ENCODE measurements at places on chromosomes 11 and 22. TPM values are rescaled to one million over a fixed set of nuclear protein-coding genes. Genes with fewer than 3 reads are reported as not detected.

Gene CASP1
- 2.1 TPM for total RNA-seq

Gene UPK3A
- not detected for total RNA-seq

Gene WNT7B
- 52.1 TPM for total RNA-seq

Gene RAB3IL1
- 8.9 TPM for total RNA-seq

Gene DMC1
- 3.2 TPM for total RNA-seq

Gene NRIP3
- total RNA-seq = 22.8 TPM

Gene NLRP6
- total RNA-seq = 0.59 TPM

- DNase-seq = no peak
These were observed 40.2 kb downstream of the TBX1 start for GRCh38 chr22:19800761-19801244.

- DNase-seq = no peak
These were observed 80.1 kb upstream of the ALX4 start for GRCh38 chr11:44389963-44390605.

DNA sequence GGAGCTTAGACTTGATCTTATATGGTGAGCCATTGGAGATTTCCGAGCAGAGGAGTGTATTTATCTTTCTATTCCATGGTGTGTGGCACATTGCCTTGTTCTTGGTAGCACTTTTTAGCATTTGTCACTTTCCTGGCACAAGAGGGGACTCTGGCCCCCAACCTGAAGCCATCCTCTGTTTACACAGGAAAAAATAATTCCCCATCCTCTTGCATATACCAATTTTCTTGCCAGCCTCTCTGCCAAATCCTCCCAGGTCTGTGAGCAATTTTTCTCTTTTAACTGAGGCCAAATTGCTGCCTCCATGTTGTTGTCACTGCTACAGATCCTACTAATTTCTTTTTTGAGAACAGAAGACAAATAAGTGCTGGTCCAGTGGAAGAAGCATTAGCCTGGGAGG, 20.3 kb upstream of the FAM181B start:
- DNase-seq = no peak

DNA sequence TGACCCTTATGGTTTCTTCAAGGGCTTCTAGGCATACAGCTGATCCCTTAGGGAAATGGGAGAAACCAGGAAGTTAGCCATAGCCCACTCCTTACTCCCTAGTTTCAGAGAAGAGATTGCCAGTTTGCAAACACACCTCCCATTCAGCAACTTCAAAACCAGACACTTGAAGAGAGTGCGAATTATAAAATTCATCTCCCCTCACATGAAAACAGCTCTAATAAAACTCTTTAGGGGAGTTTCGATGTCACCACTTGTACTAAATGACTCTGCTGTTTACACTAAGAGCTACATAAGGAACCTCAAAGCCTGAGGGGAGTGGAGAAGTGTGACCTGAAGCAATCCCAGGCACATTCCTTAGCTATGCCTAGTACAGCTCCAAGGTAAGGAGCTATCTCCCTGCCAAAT, 8.3 kb downstream of the LGR4 start:
- no peak for DNase-seq

DNA sequence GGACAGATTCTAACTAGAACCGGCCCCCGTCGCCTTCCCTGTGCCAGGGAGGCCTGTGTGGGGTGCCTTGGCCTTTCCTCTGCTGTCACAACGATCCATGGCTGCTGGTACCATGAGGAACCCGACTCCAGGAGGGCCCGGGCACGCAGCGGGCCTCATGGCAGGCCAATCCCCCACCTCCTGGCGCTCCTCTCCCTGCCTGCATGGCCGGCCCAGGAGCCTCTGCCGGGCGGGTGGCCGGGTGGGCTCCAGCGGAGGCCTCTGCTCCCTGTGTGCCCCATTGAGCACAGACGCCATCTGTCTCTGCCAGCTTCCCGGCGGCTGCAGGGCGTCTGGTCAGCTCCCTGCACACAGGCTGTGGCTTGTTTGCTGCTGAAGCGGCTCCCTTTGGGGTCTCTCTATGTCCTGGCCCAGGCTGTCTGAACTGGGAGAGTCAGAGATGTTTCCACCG, 86.5 kb downstream of the MYEOV start:
- DNase-seq = no peak

DNA sequence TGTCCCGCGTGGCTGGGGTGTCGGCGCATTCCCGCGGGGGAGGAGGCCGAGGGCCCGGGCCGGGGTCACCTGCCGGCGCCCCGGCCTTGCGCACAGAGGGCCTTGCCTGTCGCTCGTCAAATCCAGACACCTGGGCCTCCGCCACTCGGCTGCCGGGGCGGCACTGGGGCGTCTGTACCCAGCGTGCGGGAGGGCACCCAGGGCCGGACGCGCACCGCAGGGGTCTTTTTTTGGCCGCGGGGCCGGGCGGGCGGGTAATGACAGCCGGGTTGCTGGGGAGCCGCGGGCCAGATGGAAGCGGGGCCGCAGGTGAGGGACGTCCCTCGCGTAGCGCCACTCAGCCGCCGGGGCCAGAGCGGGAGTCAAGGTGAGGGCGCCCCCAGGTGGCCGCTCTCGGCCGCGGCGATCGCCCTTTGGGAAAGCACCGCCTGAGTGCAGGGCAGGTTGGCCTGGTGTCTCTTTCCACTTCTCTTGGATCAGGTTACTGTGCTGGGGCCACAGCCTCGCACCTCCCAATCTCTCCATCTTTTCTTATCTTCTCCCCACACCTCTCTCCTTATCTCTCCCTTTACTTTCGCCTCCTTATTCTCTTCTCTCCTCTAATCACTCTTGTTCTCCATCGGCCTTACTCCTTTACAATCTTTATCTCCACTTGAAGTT, 3.5 kb downstream of the PHLDB1 start:
- DNase-seq = no peak

GRCh38 chr22:22716136-22716665, 71.8 kb downstream of the GGTLC2 start:
- DNase-seq = no peak

- DNase-seq = no peak
These were observed 5.1 kb downstream of the MPZL3 start for GRCh38 chr11:118247041-118247440.

- no peak for DNase-seq
These were observed 5.8 kb downstream of the SGSM3 start for GRCh38 chr22:40376149-40376548.

DNA sequence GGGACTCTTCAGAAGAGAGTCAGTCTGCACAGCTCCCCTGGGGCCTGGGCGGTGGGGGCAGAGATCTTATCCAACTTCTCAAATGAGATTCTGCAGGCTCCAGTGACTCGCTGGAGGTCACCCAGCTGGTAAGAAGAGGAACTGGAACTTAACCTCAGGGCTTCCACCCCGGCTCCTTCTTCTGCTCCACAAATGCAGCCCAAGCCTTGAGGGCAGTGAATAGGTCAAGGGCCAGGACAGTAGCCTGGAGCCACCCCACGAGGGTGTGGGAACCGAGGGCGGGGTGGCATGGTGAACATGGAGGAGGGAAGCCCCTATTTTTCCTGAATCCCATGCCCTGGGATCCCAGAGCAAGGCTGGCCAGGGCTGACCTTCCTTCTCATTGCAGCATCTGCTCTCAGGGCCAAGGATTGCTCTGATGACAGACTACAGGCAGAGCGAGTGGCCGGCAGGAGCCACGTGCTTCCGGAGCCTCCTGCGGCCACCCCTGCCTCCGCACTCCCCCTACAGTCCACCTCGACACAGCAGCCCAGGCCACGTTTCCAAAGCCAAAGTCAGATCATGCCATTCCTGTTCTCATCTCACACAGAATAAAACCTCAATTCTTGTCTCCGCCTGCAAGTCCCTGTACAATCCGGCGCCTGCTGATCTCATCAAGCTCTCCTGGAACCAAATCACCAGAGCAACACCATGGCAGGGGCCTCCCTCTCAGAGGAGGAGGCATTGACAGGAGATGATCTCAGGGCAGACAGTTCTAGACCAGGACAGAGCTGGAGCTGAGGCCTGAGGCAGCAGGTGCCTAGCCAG, 21.1 kb upstream of the UPK3A start:
- DNase-seq = peak; percentile 46

- DNase-seq = no peak
These were observed 2.2 kb upstream of the RANBP1 start for GRCh38 chr22:20113551-20114310.

- no peak for DNase-seq
These were observed 100.0 kb downstream of the RPS6KA4 start for GRCh38 chr11:64458997-64459396.

DNA sequence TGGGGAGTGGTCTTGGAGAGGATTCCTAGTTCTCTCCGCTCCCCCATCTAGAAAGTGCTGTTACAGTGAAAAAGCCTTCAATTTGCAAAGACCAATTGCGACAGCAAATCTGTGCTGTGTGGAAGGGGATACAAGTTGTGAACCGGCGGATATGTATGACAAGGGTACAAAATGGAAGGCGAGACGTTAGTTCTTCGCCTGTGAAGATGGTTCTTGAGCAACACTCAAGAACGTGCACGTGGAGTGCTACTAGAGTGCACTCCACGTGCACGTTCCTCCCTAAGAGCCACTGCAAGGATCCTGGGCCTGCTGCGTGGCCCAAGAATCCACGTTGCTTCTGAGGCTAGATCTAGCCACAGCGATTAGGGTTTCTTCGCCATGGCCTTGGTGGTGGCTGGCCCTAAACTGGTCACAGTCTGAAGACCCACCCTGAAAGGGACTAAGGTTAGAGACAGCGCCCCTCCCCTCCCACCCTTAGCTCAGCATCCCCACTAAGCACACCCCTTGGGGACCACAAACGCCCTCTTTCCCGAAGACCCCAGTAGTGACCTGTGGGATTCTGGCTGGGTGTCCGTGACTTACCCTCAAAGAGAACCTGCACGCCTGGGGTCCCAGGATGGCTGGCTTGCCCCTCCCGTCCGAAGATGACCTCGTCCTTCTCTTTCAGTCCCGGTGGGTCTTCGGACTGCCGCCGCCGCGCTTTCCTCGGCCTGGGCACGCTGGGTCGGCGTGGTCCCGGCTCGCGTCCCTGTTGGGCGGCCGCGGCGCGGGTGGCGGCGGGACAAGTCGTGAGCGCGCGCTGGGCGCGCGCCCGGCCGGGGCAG, 519 bp upstream of the PDE3B start:
- DNase-seq = no peak

DNA sequence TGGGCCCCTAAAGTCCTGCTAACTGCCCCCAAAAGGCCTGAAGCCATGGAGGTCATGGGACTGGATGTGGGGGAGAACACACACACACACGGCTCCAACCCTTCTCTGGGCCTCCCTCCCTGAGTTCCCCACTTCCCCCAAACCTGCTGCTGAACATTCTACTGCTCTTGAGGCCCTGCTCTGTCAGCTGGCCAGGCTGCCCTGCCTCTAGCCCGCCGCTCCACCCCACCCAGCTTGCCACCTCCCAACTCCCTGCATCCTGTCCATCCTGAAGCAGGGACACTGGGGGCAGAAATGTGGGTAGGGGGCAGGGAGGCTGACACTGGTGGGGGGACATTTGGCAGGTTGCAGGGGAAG, 1.0 kb downstream of the KCNJ4 start:
- no peak for DNase-seq
